ENCODE measurements at places on chromosomes 1 and 21.

- DNase-seq = no peak
These were observed 39.9 kb downstream of the ENAH start for GRCh38 chr1:225613006-225613405.

GRCh38 chr1:89780721-89781120, 40.1 kb upstream of the LRRC8D start:
- peak; percentile 92 for DNase-seq

DNA sequence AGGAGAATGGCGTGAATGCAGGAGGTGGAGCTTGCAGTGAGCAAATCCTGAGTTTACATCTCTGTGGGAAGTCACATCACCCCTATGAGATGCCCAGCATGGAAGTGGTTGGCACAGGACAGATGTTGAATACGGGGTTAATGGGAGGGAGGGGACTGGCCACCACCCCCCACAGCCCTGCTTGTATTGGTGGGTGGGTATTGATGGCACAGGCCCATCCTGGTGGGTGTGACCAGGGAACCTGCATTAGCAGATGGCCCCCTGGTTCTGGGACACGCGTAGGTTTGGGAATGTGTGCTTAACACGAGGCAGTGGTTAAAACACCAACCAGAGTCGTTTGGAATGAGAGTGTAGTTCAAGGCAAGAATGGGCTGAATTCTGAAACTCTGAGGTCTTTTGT, 117.9 kb downstream of the PRDM2 start:
- no peak for DNase-seq

DNA sequence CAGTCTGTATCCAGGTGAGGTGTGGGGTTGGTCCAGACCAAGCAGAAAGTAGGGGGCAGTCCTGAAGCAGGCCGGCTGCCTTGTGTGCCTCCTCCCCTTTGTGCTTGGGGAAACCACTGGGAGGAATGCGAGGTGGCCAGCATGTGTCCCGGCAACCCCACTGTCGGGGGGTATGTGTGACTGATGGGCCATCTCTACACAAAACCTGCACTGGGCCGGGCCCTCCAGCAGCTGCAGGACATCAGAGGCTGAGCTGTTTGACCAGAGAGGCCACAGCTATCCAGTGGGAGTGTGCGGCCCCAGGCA, 33.3 kb downstream of the TMEM51 start:
- no peak for DNase-seq

- DNase-seq = no peak
These were observed 24.7 kb downstream of the CYP2J2 start for GRCh38 chr1:59901770-59902388.

DNA sequence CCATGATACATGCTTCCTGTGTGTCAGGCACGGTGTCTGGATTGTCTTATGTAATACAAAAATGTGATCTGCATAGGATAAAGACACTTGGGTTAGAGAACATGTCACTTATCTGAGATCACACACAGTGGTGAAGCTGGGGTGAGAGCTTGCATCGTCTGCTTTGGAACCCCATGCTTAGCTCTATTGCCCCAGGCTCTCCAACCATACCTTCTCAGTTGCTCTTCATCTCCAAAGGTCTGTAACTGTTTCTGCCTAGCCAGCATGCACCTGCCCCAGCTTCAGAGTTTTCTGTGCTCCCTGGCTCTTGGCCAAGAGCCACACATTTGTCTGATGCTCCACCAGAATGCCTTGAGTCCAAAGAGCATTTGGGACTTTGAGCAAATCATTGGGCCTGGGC, 93.9 kb upstream of the COG2 start:
- no peak for DNase-seq

- DNase-seq = no peak
These were observed 18.2 kb downstream of the ADAR start for GRCh38 chr1:154589780-154590179.

DNA sequence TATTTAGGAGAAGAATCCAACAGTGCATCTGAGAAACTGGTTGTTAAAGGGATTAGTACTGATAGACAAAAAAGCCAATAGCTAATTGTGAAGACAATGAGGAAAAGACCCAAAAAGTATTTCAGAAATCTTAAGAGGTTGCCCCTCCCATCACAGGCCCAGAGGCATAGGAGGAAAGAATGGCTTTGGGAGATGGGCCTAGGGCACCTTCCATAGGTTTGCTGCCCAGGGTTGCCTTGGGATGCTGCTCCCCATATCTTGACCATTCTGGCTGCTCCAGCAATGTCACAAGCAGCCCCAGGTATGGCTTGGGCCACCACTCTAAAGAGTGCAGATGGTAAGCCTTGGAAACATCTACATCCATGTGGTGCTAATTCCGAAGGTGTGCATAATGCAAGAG, 68.7 kb upstream of the CD5L start:
- DNase-seq = no peak

DNA sequence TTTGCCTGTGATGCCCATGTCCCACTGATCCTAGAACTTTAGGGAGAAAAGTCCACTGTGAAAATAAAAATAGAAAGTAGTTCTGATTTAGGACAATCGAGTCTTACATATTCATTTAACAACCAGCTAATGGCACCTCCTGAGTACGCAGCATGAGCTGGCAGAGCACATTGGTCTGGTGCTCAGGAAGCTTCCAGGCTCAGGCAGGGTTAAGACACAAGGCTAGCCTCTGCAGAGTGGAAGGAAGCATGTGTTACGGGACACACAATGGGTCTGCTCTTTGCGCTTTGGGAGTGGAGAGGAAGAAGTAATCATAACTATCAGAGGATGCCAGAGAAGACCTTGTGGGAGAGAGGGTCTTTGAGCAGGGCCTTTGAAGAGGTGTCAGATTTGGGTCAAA, 4.2 kb upstream of the KLHDC8A start:
- DNase-seq = no peak

- peak; percentile 48 for DNase-seq
These were observed 25.0 kb downstream of the CD244 start for GRCh38 chr1:160837558-160838205.

- peak; percentile 71 for DNase-seq
These were observed 92.3 kb upstream of the ESRRG start for GRCh38 chr1:216815260-216816131.

DNA sequence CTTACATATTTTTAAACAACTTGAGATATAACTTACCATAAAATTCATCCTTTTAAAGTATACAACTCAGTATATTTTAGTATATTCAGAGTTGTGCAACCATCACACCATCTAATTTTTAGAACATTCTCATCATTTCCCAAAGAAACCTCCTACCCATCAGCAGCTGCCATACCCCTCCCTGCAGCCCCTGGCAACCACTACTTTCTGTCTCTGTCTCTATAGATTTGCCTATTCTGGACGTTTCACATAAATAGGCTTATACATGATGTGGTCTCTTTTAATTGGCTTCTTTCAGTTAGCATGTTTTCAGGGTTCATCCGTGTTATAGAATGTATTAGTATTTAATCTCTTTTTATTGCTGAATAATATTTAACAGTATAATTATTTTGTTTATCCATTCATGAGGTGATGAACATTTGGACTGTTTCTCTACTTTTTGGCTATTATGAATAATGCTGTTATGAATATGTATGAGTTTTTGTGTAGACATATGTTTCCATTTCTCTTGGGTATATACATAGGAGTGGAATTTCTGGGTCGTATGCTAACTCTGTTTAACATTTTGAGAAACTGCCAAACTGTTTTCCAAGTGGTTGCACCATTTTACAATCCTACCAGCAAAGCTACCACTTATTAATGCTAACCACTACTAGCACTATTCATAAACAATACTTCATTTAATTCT, 29.5 kb downstream of the WDR26 start:
- no peak for DNase-seq

DNA sequence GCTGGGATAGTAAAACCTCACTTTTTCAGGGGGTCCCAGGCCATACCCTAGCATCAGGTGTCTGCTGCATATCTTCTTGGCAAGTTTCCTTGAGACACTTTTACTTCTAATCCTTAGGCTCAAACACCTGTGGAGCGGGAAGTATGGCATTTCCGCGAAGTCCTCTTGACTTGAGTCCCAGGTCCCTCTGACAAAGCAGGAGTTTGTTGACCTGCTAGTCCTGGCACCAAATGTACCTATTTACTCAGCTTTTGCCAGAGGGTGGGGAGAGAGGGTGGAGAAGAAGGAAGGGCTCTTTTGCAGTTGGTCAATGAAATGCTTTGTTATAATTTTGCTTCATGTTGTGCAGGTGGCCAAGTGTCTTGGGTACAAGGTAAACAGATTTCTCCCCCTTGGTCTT, 59.7 kb downstream of the CLIC6 start:
- no peak for DNase-seq

GRCh38 chr1:151661751-151662150, 49.9 kb downstream of the SNX27 start:
- no peak for DNase-seq

GRCh38 chr1:12345350-12346217, 115.8 kb downstream of the VPS13D start:
- DNase-seq = no peak

GRCh38 chr1:245896258-245896657, 610.8 kb downstream of the SMYD3 start:
- DNase-seq = no peak

DNA sequence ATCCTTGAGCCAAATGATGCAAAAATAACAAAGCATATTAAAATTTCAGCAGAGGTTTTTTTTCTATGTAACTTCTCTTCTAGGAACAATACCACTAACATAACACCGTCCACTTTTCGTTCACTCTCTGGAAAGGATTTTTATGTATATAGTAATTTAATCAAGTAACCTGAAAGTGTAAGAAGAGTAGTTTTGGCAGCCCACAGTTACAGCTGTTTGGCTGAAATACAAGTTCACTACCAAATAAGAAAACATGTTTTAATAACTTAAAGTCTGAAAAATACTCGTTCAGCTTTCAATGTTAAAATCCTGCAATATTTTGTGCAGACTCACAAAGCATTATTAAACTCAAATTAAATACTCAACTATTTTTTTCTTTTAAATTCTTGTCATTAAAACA, 896.8 kb upstream of the ADGRL4 start:
- DNase-seq = no peak

GRCh38 chr1:6330410-6330911, 63.1 kb downstream of the ACOT7 start:
- DNase-seq = peak; percentile 48

GRCh38 chr1:229191066-229191674, 79.7 kb upstream of the RAB4A start:
- no peak for DNase-seq

- DNase-seq = peak; percentile 87
These were observed 32.1 kb upstream of the EPHX4 start for GRCh38 chr1:91997607-91998195.

GRCh38 chr1:51733793-51734522, 117.1 kb downstream of the OSBPL9 start:
- no peak for DNase-seq

GRCh38 chr1:111030590-111030989, 66.9 kb upstream of the LRIF1 start:
- peak; percentile 1 for DNase-seq

DNA sequence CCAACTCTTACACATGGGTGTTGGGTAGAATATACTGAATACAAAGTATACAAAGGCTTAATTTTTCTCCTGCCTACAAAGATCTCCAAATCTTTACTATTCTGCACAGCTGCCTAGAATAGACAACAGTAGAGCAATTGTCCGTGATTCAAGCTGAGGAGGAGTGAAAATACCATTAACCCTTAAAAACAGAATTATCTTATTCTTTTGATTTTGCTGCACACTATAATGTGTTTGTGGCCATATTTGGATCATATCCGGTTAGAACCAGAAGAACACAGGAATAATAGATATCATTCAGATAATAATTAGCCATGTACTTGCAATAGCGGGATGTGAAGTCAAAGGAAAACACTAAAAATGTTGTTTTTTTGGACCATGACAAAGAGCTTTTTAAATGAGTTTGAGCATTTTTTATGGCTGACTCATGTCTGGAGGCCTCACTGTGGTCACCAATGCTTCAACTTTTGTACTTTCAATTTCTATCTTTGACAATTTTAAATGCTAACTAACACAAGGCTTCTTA, 197.6 kb upstream of the FOXD3 start:
- no peak for DNase-seq

- DNase-seq = peak; percentile 5
These were observed 88.9 kb upstream of the HAO2 start for GRCh38 chr1:119279456-119280381.

DNA sequence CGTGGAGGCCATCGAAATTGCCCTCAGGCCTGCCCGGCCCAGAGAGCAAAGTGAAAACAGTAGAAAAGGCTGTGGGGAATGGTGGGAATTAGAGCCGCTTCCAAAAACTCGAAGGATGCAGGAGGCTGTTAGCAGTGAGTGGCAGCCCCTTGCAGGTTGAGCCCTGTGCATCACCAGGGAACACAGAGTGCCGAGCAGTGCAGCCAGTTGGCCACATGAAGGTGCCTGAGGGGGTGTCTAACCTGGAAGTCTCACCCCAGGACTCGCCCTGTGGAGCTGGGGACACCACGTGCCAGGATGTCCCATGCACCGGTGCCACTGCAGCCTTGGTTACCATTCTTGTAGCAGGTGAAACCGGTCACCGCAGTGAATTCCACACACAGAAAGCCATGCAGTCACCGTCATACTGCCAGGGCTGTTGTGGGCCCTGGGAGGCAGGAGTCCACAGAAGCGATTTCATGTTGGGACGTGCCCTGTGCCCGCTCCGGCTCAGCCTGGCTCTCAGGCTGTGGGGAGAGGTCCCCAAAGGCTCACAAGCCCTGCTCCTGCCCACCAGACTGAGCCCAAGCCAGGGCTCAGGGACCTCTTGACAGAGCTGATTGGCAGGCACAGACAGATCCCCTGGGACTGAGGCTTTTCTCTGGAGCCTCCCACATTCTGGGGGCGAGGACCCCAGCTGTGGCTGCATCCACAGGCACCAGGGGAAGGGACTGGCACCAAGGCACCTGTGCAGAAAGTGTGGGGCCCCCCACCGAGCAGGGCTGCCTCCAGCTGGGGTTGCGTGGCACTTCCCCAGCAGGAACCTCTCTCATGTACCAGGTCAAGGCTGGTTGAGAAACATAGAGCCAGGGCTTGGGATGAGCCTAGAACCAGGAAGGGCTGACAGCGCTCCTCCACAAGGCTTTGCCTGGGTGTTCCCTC, 16.7 kb upstream of the ACTRT2 start:
- no peak for DNase-seq

- DNase-seq = no peak
These were observed 6.8 kb downstream of the GJC2 start for GRCh38 chr1:228156515-228156881.

DNA sequence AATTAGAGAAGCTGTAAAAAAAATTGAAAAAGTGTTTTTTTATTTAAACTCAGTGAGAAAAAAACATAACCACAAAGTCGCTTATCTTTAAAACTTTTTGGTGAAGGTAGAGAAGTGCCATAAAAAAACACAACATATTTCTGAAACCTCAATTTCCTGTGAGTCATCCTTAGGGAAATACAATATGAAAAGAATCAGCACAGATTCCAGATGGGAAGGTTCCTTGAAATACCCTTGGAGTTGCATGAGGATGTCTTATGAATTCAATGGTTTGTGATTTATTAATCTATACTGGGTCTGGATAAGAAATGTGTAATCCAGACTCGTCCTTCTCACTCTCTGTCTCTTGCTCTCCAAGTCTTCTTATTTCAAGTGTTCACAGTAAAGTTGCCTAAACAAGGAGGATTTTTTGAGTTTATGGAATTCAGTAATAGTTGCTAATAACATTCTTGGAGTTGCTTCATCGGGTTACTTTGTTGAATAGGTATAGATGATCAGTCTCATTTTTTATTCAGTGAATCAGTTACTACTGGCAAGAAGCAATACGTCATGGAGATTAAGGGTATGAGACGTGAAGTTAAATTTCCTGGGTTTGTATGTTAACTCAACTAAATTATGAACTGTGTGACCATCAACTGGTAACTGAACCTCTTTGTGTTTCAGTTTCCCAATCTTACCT, 191.4 kb downstream of the KCNK2 start:
- no peak for DNase-seq
